Central memory CD4-positive, alpha-beta T cell (primary cell): ENCODE measurements at places on chromosomes 7 and 10.

DNA sequence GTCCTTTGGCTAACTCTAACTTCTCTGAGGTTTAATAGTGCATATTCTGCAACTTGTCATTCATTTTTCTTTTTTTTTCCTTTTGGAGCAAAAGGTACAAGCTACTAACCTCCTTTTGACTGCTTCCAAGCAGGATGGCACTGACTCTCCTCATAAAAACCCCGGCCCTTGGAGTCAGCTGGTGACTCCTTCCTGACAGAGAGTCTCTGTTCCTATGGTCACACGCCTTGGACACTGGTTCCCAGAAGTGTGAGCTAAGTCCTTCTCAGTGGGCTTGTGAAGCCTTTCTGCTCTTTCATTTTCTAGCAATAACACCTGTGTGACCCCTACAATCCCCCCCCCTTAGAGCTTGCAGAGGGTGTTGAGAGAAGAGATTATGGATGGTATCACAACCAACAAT is 21.7 kb downstream of the DOCK4 start:
- no peak for DNase-seq

DNA sequence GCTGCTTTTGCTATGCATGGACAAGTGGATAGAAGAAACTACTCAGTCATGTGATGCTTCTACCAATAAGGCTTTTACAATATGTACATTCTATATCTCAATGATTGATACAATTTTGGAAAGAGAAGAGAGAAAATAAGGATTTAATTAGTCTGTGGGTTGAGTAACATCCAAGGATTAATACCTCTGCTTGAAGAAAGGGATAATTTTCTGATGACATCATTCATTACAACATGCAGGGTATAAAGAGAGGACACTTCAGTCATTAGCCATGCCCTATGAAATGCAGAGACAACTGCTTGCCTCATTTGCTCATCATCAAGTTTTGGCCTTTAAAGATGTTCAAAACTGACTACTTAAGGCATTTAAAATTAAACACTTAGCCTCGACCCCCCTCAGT is 237.3 kb downstream of the AHR start:
- DNase-seq = no peak

DNA sequence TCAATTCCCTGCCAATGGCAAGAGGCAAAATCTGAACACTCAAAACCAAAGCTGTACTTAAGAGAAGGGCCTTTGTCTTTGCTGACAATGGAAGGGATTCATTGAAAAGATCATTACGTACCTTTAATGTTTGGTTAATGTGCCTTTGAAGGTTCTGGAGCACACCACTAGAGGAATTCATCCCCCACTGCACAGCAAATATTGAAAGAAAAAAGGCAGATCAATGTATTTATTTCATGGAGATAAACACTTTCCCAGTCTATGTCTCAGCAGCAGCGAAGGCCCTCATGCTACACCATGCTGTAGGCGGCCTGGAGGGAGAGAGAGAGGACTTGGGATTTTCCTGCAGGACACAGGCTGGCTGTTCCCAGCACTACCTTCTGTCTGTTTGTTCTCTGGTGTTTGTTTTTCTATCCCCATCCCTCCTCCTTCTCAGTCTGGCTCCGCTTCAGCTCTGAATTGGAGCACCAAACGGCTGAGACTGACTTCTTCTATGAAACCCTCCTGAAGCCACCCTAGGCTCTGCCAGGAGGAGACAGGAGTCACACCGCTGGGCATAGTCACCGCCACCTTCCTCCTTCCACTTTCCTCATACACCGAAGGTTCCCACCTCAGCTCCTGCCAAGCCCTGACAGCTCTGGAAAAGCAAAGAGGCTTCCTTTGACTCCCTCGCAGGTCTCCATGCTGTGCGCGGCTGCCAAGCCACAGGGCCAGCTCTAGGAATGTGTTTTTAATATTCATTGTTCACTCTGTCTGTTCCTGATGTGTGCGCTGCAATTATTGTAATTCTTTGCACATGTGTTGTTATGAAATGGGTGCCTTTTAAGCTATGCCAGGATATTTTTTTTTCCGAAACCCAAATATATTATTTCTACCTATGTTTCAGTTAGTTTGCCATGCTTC is 301.5 kb downstream of the FZD1 start:
- DNase-seq = no peak

DNA sequence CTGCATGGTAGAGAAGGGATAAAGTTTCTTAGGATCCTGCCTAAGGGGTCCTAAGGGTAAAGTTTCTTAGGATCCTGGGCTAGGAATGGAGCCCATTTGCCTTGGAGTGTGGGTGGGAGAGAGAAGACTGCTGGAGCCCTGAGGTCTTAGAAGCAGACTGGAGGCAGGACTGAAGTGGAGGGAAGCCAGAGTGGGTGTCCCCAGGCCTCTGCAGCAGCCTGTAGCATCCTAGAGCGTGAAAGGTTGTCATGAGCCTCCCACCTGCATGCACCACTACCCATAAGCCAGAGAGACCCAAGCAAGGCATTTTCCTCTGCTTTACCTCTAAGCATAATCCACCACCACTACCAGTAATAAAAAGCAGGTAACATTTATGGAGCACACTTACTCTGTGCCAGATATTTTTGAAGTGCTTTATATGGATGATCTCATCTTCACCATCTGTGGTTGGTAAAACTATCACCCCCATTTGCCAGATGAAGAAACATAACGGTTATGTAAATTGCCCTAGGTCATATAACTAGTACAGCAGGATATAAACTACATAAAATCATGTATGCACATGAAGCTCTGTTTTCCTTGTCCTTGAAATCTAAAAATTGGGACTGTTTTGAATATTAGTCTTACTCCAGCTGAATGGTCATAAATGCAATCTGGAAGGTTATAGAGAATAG is 103.5 kb upstream of the CCDC6 start:
- no peak for DNase-seq

- no peak for DNase-seq
Measured at GRCh38 chr10:133399123-133399601, 5.2 kb downstream of the MTG1 start.

DNA sequence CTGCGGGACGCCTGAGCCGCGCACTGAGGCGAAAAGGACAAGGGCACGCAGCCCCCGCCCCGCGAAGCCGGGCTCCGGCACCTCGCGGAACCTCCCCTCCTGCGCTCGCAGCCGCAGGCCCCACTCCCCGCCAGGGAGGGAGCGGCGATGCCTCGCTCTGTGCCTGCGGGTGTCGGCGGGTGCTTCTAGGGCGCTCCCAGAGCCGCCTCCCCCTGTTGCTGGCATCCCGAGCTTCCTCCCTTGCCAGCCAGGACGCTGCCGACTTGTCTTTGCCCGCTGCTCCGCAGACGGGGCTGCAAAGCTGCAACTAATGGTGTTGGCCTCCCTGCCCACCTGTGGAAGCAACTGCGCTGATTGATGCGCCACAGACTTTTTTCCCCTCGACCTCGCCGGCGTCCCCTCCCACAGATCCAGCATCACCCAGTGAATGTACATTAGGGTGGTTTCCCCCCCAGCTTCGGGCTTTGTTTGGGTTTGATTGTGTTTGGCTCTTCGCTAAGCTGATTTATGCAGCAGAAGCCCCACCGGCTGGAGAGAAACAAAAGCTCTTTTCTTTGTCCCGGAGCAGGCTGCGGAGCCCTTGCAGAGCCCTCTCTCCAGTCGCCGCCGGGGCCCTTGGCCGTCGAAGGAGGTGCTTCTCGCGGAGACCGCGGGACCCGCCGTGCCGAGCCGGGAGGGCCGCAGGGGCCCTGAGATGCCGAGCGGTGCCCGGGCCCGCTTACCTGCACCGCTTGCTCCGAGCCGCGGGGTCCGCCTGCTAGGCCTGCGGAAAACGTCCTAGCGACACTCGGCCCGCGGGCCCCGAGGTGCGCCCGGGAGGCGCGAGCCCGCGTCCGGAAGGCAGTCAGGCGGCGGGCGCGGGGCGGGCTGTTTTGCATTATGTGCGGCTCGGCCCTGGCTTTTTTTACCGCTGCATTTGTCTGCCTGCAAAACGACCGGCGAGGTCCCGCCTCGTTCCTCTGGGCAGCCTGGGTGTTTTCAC is 519 bp downstream of the ITGB8 start:
- DNase-seq = no peak

DNA sequence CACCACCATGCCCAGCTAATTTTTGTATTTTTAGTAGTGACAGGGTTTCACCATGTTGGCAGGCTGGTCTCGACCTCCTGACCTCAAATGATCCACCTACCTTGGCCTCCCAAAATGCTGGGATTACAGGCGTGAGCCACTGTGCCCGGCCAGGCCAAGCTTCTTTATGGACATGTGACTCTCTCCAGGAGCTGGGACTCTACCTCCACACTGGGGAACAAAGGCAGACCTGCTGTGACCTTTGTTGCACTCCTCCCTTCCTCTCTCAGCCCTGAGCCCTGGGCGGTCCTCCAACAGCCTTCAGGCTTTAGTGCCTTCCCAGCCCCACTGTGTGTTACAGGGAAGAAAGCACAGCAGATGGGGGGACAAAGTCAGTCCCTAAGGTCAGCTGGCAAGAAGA is 55.0 kb upstream of the DUSP5 start:
- DNase-seq = no peak

GRCh38 chr10:33040436-33040835 is 82.4 kb upstream of the ITGB1 start:
- DNase-seq = no peak

DNA sequence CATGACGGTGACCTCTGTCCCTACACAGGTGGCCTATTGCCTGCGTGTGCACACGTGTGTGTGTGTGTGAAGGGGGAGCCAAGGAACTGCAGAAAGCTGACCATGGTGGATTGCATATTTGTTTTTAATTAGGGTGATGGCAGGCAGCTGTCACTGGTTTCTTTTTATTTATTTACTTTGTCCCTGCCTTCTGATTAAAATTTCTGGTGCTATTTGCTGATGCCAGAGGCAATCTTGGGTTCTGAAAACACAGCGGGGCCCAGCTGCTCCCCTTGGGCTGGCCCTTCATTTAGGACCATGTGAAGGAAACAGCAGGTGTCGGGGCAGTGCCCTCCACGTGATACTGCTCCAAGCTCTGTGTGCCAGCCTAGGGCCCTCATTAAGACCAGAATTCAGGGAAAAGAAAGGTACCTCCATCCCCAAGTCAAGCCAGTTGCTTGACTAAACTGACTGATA is 71.3 kb upstream of the PODXL start:
- DNase-seq = no peak

GRCh38 chr7:45685619-45686240 is 111.6 kb downstream of the ADCY1 start:
- no peak for DNase-seq

GRCh38 chr10:75431180-75432111 is at the start of gene LRMDA:
Gene LRMDA, plus strand, starts transcription at chr10:75431624.
- no peak for DNase-seq

DNA sequence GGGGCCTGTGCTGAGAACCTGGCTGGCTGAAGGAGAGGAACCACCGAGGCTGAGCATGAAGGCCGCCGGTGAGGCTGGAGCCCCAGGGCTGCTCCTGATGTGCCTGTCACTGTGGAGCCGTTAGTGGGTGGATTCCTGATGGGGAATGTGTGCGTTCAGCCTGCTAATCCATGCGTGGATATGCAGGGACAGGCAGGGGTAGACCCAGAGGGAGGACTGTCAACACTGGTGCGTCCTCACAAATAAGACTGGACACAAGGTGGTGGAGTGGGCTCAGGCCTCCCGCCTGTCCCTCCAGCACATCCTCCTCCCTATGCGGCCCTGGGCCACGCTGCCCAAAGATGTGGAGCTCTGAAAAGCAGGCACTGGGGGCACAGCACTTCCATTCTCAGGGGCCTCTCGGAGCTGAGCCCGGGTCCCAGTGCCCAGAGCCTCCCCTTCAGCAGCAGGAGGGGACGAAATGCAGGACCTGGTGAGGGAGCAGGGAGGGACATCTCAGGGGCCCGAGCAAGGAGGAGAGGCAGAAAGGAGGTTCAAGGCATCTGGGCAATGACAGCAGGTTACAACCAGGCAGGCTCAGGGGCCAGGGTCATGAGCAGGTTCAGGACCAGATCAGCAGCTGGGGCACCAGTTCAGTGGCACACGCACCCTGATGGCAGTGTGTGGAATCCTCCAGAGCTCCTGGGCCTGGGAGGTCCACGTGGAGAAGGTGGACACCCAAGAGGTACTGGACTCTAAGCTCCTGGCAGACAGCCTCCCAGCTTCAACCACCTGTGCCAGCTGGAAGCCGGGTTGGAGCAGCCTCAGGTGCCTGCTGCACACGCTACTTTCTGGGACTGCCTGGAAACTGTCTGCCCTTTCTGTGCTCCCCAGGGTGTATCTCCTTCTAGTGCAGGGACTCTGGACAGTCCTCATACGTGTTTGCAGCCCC is 33.5 kb upstream of the ANTXRL start:
- no peak for DNase-seq
